ENCODE measurements at places on chromosomes 16 and 17.

- DNase-seq = no peak
Measured at GRCh38 chr16:9602189-9602588, 510.7 kb downstream of the HAPSTR1 start.

GRCh38 chr17:35555691-35556090 is 4.9 kb downstream of the SLFN14 start:
- DNase-seq = no peak

DNA sequence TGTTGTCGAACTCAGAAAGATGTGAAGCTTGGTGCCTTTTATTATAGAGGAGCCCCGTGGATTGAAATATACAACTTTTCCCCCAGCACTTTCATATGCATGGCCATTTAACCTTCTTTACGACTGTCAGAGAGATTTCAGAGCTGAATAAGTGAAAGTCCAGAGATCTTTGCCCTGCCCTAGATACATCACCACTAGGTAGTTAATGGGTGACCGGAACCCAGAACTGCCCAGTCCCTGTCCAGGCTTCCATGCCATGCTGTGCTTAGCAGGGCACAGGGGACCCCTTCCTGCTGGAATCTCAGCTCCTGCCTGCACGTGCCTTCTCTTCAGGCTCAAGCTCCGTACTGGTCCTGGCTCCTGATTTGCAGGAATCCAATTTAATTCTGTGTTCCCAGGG is 32.2 kb downstream of the SRL start:
- no peak for DNase-seq

DNA sequence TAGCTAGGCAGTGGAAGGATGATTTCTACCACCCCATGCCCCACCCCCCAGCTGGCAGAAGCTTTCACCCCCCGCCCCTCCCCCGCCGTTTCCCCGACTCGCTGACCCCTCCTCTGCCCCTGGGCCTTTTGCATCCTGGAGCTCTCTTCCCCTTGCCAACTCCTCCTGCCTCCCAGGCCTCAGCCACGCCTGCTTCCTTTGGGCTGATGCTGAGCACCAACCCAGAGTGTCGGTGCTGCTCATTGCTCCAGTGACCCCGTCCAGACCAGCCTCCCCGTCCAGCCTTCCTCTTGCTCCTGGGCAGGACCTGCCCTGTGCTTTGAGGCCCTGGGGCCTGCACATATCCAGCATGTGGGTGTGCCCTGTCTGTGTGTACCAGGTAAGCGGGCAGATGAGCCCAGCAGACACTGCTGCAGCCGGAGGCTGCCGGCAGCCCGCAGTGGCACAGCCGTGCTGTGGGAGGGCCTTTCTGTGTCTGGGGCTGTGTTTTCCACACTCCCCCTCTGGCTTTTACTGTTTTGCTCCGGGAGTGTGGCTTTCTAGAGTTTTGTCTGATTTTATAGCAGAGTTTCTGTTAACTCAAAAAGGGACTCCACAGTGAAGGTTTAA is 72.9 kb downstream of the JPH3 start:
- DNase-seq = no peak

DNA sequence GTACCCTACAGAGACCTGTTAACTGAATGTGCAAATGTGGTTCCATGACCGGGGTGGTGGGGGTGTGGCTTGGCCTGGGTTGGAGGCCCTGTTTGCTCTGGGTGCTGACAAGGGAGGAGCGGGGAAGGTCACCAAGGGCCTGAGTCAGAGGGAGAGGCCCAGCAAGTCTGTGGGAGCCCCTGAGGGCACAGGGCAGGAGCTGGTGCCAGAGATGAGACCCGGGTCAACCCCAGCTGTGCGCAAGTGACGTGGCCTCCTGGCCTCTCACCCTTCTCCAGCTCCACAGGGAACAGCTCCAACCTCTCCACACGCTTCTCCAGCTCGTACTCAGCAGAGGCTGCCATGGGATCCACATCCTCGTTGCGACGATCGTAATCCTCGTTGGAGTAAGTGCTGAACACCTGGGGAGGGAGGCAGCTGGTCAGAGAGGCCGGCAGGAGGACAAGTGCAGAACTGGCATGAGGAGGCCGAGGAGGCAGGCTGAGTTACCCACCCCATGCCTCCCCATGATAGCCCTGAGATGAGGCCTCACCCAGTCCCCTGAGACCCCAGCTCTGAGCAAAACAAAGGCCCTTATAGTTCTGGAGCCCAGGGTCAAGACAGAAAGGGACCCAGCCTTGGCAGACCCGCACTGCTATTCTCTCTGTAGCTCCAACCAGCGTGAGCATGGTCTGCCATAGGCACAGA is 5.5 kb downstream of the PPP1R9B start:
- DNase-seq = no peak

- no peak for DNase-seq
Measured at GRCh38 chr16:84730406-84731106, 30.8 kb downstream of the USP10 start.

DNA sequence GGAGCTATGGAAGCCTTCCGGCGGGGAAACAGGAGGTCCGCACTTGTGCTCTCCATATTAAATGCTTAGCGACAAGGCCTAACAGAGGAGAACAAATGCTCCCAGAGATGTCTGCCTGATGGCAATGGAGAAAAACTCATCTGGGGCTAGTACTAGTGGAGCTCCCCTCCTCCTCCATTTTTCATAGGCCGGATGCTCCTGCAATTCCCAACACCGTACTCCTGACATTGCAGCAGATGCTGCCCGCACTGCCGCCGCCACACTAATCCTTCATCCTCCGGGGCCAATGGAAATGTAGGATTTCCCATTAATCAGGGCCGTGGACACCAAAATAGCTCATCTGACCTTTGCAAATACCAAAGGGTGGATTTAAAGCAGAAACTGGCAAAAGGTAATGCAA is 27.5 kb downstream of the TOM1L2 start:
- DNase-seq = no peak

DNA sequence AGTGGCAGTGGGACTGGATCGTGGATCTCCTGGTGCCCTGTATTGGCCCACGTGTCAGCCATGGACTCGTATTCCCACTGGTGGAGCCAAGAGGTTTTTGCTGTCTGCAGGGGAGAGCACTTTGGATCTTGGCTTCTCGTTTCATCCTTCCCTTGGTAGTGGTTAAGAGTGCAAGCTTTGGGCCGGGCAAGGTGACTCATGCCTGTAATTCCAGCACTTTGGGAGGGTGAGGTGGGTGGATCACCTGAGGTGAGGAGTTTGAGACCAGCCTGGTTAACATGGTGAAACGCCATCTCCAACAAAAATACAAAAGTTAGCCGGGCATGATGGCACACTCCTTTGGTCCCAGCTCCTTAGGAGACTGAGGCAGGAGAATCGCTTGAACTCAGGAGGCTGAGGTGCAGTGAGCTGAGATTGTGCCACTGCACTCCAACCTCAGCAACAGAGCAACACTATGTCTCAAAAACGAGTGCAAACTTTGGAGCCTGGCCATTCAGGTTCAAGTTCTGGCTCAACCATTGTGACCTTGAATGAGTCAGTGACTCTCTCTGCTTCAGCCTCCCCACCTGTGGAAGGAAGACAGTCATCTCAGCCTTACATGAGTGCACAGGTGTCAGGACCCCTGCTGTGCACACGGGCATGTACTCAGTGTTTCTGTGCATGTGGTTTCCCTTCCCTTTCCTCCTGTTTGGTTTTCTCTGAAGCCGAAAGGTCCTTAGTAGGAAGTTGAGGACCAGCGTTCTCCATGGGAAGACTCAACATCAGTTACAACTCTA is 57.4 kb downstream of the PLCG2 start:
- no peak for DNase-seq

DNA sequence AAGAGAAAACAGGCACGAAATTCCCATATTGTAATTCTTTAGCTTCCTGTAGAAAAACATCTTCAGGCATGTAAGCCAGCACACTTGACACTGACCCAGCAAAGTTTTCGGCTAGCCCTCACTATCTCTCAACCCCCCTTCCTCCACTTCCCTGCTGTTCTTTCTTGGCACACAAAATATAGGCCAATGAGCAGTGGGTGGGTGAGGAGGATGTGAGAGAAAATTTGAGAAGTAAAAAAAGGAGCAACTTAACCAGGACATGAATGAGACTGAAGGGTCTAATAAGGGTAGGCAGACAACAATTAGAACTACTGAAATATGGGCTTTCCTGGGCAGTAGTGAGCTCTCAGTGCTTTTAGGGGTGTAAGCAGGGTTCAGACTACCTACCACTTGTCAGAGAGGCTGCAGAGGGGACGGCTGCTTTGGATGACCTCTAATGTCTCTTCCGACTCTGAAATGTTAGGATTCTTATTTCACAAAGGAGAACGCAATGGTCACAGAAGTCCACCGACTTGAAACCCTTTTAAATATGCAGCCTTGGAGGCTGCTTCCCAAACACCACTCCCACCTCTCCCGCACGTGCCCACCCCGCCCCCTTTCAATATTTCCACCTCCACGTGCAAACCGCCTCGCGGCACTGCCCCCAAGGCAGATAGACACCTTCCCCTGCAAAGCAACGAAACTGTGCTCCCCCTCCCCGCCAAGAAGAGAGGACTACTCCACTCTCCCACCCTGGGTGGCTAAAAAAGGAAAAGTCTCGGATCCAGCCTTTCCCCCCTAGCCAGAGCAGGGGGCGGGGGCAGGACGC is 889 bp downstream of the MBTD1 start:
- DNase-seq = no peak

GRCh38 chr17:54749157-54749556 is 151.5 kb upstream of the TOM1L1 start:
- DNase-seq = no peak

- no peak for DNase-seq
Measured at GRCh38 chr17:27457731-27458523, 1.7 kb downstream of the KSR1 start.

DNA sequence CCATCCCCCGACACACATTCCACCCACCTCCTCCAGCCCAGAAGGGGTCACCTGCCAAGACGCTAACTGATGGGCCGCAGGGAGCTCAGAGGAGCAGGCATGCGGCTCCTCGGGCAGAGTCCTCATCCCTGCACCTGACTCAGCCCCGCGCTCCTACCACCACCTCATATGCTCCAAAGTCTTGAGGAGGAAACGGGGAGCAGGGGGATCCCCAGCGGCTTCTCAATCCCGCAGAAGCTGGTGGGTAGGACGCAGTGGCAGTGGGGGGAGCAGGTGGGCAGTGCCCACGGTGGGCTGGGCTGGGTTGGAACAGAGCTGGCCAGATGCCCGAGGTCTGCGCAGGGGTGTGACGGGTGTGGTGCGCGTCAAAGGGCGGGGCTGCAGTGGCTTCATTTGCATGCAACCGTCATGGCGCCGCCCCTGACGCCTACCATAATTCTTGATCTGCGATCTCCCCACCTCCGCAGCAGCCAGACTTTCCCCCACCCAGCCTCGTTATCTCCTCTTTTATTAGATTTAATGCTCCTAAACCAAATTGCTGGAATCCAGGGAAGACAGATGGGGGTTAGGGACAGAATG is 39.0 kb upstream of the EMP2 start:
- no peak for DNase-seq

DNA sequence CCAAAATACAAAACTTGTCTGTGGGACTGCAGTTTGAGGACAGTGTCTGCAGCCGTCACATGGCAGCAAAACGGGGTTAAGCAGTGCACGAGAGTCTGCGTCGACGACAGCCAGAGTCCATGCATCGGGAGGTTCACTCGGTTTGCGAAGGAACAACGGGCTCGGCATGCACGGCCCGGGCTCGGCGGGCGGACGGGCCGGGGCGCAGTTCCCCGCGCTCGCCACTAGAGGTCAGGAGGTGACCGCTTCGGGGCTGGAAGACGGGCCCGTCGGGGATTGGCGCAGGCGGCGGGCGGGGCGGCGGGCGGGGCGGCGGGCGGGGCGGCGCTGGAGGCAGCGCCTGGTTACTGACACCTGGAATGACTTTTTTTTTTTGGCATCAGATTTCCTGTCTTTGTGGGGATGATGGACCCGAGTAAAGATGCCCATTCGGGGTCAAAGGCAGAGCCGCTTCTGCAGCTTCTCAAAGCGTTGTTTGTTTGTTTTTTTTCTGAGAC is 6.5 kb downstream of the SCGB1C2 start:
- peak; percentile 40 for DNase-seq

GRCh38 chr17:29193146-29193545 is 12.9 kb upstream of the MYO18A start:
- DNase-seq = no peak

DNA sequence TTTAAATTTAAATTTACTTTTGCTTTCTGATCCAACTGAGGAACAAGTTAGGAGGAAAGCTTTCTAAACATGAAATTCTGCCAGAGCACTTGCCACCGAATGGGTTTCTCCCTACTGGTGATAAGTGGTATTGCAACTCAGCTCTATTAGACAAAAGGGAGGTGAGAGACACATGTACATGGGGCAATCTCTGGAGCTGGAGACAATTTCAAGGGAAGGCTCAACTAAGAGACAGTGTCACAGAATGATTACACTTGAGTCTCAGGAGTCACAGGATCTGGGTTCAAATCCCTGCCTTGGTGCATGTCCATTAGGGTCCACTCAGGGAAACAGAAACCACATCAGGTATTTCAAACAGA is 37.4 kb downstream of the SOCS1 start:
- DNase-seq = no peak
